Iris pigment epithelial cell (primary cell): ENCODE measurements at places on chromosomes 6 and 20.

GRCh38 chr20:43914311-43915210 lies at the start of gene TOX2:
Gene TOX2 (plus strand): TSS chr20:43914852. CDS start chr20:43914892, 40 bp downstream.
- peak; percentile 57 for DNase-seq

- DNase-seq: peak; percentile 11
Measured at GRCh38 chr20:38046572-38046971, 13.0 kb downstream of the RPRD1B start.

DNA sequence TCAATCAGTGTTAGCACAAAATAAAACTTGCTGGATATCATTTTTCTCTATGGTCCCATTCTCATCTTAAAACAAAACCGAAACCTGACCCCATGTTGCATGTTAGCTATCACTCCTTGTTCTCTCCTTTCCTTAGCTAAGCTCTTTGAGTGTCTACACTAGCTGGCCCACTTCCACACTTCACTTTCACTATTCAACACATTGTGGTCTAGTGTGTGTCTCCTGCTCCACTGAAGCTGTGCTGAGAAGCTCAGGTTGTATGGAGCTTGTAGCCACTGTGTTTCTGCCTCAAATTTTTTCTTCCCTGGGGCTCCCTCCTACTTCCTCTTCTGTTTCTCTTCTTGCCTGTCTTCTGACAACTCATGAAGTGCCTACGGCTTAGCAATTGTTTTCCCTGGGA lies 223.0 kb downstream of the NKAIN2 start:
- no peak for DNase-seq

DNA sequence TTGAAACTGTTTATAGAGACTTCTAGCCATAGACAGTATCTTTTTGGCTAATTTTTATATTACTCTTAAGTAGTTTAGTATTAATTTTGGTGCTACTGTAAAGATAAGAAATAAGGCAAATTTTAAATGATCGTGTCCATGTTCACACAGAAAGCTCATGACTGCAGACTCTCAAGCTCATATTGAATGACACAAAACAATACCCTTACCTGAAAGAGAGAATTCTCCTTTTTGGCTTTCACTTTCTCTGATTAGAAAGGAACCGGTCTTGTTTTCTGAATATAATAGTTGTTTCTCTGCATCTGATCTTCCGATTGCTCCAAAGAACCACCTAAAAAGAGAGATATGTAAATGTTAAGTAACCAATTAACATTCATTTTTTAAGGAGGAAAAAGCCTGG lies 57.0 kb downstream of the FRK start:
- DNase-seq: no peak

DNA sequence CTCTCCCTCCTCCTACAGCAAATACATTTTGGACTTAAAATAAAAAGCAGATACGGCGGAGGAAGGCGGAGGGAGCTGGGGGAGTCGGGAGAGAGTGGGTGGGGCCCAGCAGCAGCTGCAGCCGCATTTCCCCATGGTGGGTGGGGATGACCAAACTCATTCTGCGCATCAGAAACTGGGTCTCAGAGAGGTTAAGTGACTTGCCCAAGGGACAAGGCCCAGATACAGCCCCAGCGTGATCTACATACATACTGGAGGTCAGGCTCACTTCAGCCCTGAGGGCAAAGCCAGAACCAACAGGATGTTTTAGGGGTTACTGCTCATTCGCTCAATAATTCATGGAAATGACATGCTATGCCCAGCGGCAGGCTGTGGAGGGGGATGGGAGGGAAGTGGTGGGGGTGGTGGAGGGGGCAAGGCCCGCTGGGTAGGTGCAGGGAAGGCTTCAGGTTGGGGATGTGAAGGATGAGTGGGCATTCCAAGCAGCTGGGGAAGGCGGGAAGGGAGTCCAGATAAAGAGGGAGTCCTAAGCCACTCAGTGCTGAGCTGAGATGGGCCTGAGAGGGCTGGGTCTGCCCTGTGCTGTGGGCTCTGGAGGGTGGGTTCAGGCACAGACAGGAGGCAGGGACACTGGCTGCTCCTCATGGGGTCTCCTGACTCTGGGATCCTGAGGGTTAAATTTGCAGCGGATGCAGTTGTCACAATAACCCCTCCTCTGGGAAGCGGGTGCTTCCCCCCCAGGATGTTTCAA lies 31.0 kb downstream of the DLGAP4 start:
- no peak for DNase-seq

DNA sequence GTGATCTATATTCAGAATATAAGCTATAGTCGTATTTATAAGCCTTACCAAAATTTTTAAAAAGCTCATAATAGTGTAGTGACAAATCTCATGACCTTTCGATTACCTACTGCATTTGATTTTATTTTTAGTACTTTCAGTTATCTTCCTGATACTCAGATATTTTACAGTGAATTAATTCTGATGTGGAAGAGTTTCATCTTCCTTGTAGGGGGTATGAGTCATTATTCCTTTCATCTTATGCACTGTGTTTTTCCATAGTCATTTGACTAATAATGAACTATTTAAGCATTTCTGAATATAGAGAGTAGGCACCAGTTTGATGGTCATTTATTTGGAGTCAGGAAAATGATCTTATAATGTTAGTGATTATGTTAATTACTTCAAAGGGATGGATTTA lies 36.4 kb downstream of the HDGFL1 start:
- DNase-seq: peak; percentile 55

DNA sequence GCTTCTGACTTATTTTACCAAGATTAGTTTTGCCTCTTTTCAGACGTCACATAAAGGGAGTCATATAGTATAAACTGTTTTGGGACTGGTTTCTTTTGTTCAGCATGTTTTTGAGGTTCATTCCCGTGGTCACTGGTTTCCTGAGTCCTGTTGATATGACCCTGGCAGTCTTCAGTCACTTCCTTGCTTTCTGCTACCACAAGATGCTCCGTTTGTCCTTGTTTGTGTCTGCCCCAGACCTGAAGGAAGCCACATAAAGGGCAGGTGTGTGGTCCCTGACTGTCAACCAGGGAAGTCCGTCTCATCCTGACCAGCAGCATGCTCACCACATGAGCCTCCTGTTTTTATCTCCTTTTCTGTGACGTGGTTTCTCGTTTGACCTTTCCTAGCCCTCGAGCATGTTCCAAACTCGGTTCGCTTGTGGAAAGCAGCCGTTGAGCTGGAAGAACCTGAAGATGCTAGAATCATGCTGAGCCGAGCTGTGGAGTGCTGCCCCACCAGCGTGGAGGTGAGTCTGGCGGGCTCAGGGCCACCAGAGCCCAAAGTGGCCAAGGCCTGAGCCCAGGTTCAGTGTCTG lies 26.1 kb upstream of the C20orf204 start:
- DNase-seq: no peak

- DNase-seq: no peak
Measured at GRCh38 chr6:4262526-4262925, 127.2 kb upstream of the ECI2 start.

GRCh38 chr6:149342525-149342924 lies 25.0 kb downstream of the TAB2 start:
- no peak for DNase-seq

- DNase-seq: peak; percentile 34
Measured at GRCh38 chr20:36802326-36803222, 29.0 kb upstream of the DSN1 start.

GRCh38 chr20:44070139-44070900 lies 116.7 kb downstream of the JPH2 start:
- DNase-seq: no peak

DNA sequence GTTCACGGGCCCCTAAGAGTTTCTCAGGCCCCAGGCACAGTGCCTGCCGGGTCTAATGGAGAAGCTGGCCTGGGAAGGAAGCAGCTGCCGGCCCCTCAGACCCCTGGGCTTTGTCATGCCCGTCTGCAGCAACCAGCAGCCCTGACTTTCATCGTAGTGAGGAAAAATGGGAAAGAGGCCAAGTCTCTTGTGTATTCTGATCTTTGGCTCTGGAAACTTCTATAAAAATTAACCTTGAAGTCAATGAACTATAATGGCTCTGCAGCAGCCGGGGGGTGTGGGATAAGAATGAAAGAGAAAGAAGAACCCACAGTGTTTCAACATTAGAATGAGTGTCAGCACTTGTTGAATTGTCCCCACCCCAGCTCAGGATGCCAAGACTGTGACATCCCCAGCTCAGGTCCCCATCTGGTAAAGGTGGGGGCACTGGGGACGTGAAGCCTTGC lies 12.9 kb downstream of the TGM2 start:
- DNase-seq: peak; percentile 74

- peak; percentile 96 for DNase-seq
Measured at GRCh38 chr6:138691595-138692057, 81.9 kb upstream of the CCDC28A start.

GRCh38 chr20:4090756-4091489 lies 75.6 kb upstream of the RNF24 start:
- DNase-seq: peak; percentile 67

DNA sequence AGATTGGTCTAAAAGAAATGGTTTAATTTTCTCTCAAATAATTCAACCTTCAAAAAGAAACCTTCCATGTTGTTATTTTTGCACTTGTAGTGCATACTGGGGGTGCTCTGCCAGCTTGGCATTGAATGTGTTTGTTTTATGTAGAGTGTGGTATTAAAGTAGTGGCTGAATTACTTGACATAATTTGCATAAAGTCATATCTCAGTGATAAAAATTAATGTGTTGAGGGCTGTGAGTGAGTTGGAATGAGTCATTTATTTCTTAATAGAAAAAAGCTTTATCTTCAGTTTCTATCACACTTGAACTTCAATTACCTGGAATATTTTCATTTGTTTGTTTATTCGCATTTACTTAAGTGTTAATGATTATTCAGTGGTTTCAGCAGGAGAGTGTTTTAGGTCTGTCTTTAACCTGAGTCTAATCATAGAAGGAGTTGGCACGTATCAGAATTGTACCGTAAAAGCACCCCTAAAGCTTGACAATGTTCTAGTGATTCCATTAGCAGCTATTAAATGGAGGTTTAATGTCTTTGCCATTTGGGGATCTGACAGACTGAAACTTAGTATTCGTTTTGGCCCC lies 801.2 kb upstream of the FLRT3 start:
- DNase-seq: no peak

GRCh38 chr6:108250240-108250866 lies 10.5 kb downstream of the SNX3 start:
- DNase-seq: peak; percentile 47

DNA sequence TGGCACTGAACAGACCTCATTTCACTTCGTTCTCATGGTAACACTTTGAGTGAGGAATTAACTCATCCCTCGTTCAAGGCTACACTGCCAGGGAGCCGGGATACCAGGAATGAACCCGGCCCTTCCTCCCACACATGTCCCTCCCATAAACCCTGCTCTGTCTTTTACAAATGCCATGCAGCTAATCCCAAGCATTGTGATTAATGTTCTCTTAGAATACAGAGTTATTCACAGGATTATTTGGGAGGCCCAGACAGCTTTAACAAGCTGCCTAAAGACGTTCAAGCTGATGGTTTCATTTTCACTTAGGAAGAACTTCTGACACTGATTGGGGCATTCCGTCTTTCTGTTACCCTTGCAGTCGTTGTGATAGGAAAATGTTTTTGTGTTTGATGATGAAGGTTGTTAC lies 42.5 kb upstream of the CD83 start:
- DNase-seq: peak; percentile 66

GRCh38 chr6:38172739-38173410 lies 353.3 kb downstream of the ZFAND3 start:
- DNase-seq: no peak

- no peak for DNase-seq
Measured at GRCh38 chr6:21958428-21958827, 338.4 kb downstream of the PRL start.

GRCh38 chr20:38947931-38948362 lies 14.2 kb upstream of the DHX35 start:
- no peak for DNase-seq

GRCh38 chr6:77298283-77298682 lies 165.0 kb downstream of the HTR1B start:
- peak; percentile 56 for DNase-seq

GRCh38 chr20:50338479-50339391 lies 148.1 kb downstream of the CEBPB start:
- DNase-seq: no peak

GRCh38 chr20:50992733-50993457 lies 30.0 kb downstream of the KCNG1 start:
- peak; percentile 86 for DNase-seq

GRCh38 chr6:113057567-113058053 lies 710.5 kb downstream of the RFPL4B start:
- peak; percentile 51 for DNase-seq

- peak; percentile 18 for DNase-seq
Measured at GRCh38 chr6:152244998-152245630, 392.0 kb downstream of the SYNE1 start.

DNA sequence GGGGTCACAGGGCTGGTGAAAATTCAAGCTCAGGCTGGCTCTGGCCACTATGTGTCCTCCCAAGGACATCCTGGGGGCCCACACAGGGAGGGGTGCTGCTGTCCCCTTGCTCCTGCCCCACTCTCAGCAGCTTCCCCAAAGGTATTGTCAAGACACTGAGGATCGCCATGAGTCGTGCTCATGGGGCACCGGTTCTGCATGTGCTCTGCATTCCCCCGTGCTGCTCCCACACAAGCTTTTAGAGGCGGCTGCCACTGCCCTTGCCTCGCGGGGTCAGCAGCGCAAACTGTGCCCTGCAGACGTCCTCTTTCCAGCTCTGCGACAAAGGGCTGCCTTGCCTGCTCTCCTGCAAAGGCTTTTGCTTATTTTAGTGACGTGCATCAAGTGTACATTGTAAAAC lies 179.8 kb downstream of the ERMARD start:
- DNase-seq: no peak

DNA sequence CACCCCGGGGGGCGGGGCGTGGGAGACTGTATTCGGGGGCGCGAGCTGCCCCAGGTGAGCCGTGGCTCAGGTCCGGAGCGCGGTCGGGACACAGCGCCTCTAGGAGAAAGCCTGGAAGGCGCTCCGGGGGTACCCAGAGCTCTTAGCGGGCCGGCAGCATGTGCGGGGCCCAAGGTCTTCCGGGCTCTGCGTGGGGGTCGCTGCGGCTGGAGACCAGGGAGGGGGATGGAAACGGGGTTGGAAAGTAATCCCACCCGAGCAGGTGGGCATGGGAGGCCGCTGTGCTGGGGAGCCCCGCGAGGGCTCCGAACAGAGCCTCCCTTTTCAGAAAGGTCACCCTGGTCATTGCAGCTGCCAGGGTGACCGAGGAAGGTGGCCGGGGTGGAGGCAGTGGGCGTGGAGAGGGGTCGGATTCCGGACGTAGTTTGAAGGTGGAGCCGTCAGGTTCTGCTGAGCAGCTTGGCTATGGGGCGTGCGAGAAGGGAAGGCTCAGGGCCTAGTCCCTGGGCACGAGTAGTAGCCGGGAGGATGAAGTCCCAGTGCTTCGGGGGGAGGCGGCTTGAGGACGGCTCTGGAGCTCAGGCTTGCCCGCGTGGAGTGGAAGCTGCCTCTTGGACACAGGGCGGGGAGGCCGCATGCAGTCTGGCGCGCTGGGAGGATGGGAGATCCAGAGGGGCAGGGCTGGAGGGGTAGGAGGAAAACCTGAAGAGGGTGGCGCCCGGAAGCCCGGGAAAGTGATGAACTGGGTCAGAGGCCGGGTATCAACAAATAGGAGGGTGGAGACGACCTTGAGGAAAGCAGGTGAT lies at the start of gene SIRT5:
SIRT5 (plus strand) TSS at position 31 of the 806 bp plus-strand sequence. CDS start 9,510 bp downstream, outside the sequence.
- DNase-seq: peak; percentile 88

- DNase-seq: no peak
Measured at GRCh38 chr6:139572001-139572400, 197.6 kb upstream of the CITED2 start.

- DNase-seq: no peak
Measured at GRCh38 chr20:58402305-58402704, 13.3 kb downstream of the VAPB start.

- peak; percentile 73 for DNase-seq
Measured at GRCh38 chr6:27582928-27583725, 110.2 kb upstream of the ZNF184 start.

GRCh38 chr6:12423832-12424231 lies 133.7 kb downstream of the EDN1 start:
- DNase-seq: no peak
